ENCODE measurements at places on chromosomes 7 and 10. TPM values are rescaled to one million over a fixed set of nuclear protein-coding genes. Genes with fewer than 3 reads are reported as not detected.

OR2A1 gene
- total RNA-seq, result not detected

DNA sequence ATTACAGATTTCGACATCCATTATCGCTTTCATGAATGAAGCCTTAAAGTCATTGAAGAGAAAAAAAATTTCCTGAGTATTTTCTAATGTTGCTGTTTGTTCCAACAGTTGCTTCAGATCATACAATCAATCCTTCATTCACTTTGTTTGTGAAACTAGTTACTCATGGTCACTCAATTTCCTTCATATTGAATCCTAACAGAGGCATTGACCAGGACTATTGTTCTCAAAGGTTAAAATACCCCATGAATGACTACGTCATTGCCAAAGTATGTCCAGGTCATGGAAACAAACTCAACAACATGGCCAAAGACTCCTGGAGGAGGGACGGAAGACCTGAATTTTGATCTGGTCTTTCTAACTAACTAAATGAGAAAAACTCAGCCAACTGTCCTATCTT is 54.0 kb upstream of the ABCB5 start:
- DNase-seq, result no peak

DNA sequence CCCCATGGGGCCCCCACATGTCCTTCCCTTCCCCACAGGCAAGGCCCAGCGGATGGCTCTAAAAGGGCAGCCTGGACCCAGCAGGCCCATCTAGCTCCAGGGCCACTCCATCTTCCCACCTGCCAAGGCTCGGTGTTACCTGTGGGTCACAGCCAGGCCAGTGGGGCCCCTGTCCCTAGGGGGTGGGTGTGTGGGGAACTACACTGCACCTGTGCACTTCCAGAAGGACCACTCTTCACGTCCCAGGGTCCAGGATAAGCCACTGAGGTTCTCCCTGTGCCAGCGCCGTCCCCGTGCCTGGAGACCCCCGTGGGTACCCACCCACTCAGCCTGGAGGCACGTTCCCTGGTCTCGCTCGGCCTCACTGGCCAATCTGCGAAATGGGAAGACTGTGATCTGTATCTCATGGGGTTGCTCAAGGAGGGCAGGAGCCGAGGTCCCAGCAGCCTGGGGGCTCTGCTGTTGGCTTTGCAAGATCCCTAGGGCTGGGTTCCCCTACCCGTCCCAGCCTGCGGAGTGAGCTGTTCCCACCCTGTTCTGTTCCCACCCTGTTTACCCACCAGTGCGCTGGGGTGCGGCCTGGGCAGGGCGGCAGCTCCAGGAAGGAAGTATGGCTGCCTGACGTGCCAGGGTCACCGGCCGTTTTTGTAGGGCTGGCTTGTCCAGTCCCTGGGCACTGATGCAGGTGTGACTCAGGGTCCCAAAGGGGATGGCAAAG is 4.6 kb downstream of the PWWP2B start:
- DNase-seq, result no peak

DNA sequence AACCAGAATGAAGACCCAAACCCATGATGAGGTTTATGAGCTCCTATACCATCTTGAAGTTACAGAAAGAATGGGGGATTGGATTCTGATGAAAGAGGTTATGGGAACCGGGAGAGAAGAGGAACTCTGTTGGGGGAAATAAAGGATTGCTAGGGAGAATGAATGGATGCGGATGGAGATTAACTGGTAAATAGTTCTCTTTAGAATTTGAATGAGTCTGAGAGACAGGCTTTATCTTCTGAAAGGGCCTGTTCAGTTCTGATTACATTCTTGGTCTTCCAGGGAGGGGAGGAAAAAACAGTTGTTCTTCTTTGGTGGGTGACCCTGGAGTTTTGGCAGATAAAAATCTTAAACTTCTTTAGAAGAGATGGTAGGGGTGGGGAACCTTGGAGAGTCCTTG is 13.9 kb downstream of the SUGCT start:
- no peak for DNase-seq

DNA sequence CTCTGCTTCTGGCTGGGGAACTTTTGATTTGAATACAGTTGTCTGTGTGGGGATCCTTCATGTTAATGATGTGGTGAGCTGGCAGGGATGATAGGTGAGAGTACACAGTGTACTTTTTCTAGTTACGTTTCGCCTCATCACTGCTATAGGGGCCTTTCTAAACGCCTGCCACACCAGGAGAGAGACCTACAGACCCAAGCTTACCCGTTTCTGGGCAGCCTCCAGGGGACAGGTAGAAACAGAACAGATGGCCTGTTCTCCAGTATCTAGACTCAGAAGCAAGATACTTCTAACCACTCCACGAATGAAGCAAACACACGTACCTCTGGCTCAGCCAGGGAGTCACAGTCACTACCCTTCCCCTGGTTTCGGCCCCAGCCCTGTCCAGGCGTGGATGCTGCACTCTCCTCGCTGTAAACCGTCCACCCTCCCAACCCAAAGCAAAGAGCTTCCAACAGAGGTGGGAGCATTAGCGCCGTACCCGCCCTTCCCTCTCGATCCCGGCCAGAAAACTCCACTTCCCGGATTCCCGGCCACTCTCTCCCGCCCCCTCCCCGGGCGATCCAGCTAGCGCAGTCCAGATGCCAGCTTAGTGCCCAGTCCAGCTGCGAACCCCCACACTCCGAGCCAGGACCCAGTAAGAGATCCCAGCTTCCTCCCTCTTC is 1.2 kb downstream of the CCDC6 start:
- no peak for DNase-seq

GRCh38 chr7:148930335-148930734 is 46.2 kb upstream of the EZH2 start:
- peak; percentile 6 for DNase-seq

- DNase-seq, result no peak
These were observed 77.3 kb downstream of the CALD1 start for GRCh38 chr7:134856691-134857090.

MRPL32 gene
- 32.7 TPM for total RNA-seq

GRCh38 chr7:106038916-106039315 is 73.2 kb downstream of the SYPL1 start:
- no peak for DNase-seq

- no peak for DNase-seq
These were observed 32.0 kb upstream of the HABP2 start for GRCh38 chr10:113520690-113521474.

CTTNBP2 gene
- 9.1 TPM for total RNA-seq

GRCh38 chr7:137606061-137606674 is 240.6 kb downstream of the DGKI start:
- DNase-seq, result no peak

DNA sequence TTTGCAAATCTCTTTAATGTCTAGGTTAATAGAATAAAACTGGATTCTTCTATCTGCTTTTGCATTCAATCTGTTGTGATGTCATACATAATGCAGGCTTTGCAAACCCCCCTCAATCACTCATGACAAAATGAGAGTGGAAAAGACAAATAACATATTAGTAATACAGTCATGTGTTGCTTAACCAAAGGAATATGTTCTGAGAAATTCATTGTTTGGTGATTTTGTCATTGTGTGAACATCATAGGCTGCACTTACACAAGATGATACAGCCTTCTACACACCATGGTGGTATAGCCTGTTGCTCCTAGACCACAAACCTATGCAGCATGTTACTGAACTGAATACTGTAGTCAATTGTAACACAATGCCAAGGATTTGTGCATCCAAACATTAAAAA is 87.3 kb upstream of the SEC61G start:
- DNase-seq, result no peak

GIMAP8 gene
- total RNA-seq, result 12.9 TPM

- no peak for DNase-seq
These were observed 116.2 kb downstream of the JAZF1 start for GRCh38 chr7:28064437-28064836.

- no peak for DNase-seq
These were observed 694 bp upstream of the FAS start for GRCh38 chr10:88989824-88990383.

- no peak for DNase-seq
These were observed 110.9 kb downstream of the BAMBI start for GRCh38 chr10:28788252-28788651.

GRCh38 chr7:159034988-159035387 is 109.7 kb downstream of the VIPR2 start:
- DNase-seq, result peak; percentile 23

DNA sequence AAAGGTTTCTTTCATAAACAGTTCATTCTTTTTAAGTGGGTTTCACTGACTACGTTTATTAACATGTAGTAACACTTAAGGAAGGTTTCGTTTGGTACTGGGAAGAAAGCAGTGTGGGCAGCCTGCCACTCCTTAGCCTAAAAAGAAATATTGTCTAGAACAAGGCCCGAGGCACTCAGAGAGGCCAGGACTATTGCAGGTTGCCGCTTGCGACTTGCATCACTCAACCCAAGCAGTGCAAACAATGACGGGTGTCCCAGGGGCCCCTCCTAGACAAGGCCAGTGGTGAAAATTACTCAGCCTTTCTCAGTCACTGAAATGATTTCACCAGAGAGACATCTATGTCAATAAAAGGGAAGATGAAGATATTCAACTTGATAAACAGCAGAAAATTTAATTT is 243.9 kb downstream of the SNX13 start:
- DNase-seq, result peak; percentile 92

DNA sequence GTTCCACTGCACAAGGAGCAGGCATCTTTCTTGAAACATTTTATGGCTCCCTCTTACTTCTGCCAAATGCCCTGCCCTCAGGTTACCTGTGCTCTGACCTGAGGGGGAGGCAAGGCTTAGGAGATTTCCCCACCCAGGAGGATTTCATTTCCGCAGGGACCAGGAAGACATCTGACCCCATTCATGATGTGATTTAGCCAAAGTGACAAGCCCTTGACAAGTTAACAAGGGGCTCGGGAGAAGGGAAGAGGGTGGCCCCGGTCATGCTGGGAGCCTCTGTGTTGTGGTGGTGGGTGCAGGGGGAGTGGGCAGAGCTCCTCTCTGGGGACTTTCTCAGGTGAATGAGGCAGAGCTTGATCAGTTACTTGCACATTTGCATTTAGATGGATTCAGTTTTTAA is 18.9 kb downstream of the GIMAP5 start:
- DNase-seq, result no peak

DNA sequence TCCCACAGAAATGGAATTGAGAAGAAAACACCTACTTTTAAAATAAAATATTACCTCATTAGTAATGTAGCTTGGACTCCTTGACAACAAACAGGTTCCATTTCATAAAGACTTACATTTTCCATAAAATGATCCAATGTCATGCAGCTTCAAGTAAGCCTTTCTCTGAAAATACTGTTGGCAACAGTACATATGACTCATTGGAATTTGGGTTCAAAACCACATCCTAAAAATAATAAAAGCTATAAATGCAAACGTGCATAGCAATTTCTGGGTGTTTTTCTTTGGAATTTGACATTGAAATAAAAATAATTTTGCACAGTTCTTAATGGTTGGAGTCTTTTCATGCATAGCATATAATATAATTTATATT is 47.9 kb downstream of the FHIP2A start:
- no peak for DNase-seq

DNA sequence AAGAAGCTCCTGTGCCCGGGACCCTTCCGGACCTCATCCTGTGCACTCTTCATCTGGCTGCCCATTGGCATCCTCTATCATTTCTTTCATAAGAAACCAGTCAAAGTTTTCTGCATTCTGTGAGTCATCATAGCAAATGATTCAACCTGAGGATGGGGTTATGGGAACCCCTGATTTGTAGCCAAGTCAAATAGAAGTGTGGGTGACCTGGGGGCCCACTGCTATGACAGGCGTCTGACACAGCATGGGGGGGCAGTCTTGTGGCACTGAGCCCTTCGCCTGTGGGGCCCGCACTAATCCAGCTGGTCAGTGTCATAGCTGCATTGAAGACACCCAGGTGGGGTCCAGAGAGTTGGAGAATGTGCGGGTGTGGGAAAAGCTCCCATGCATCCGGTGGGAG is 230.4 kb downstream of the USP6NL start:
- DNase-seq, result peak; percentile 49

DNA sequence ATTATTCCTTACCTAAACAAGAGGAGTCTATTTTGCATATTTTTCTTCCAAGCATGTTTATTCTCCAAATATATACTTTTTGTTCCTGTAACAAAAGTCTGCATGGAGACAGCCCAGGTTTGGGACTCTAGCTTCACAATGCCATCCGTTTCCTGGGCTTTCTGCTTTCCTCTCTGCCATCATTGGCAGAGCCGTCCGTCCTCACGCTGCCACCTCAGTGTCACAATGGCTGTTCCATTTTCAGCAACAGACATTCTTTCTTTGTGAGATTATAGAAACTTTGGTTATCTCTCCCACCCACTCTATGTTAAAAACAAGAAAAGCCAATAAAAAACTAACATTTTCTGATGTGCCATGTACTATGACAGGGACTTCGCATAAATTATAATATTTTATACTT is 825.2 kb downstream of the REEP3 start:
- DNase-seq, result no peak

DNA sequence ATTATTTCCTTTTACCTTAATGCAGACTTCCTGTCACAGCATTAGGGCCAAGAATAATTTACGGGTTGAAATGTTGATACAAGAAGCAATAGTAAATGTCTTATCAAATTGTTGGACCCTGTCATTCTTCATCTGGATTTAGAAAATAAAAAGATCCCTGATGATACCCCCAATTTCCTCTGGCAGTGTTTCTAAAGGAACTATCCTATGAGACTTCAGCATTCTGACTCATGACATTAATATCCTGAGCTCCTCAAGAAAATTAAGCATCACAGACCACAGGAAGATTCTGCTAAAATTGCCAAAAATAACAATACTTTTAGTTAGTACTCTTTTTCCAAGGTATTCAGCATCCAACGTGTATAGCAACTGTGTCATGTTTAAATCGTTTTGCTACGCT is 490.5 kb upstream of the ANKRD30A start:
- no peak for DNase-seq

DNA sequence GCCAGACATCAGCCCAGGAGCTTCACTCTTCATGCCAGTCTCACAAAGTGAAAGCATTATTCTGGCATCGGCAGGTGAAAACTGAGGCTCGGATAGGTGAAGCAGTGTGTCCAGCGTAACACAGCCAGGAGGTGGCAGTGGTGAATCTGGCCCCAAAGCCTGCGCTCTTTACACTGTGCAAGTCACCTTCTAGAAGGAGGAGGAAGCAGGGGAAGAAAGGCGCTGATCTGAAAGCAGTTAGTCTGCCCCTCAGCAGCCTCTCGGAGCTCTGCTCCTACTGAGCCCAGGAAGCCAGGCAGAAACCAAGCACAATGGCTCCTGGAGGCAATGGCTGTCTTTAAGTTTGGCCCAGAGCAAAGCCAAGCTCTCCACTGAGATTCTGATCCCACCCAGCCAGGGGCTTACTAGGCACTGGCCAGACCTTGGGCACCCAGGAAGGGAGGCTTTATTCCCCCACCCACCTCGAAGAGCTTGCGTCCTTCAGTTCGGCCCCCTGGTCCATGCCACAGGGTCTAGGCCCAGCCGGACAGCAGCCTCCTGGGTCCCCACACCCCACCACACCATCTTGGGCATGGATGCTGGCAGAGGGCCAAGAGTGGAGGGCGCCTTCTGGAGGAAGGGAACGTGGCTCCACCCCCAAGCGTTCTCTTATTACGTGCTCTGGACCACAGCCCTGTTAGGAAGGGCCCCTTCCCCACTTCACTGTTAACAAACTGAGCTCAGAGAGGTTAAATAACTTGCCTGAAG is 104.5 kb downstream of the GRID1 start:
- peak; percentile 72 for DNase-seq

DNA sequence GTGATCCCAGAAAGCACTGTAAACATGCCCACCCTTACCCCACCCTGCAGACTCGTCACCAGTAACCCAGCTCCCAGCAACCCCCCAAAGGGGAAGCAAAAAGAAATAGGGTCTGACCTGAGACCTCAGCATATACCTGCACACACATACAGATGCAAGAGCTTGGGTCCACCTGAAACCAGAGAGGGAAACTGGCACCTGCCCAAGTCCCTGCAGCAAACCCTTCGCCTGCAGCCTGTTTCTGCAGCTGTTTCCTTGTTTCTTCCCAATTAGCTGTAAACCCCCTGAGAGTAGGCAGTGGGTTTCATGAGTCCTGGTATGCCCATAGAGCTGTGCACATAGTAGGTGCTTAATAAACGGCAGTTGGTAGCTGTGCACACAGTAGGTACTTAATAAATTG is 140.5 kb downstream of the FGFR2 start:
- DNase-seq, result no peak
